ENCODE measurements at places on chromosomes 16 and 17. TPM values are rescaled to one million over a fixed set of nuclear protein-coding genes. Genes with fewer than 3 reads are reported as not detected.

DNA sequence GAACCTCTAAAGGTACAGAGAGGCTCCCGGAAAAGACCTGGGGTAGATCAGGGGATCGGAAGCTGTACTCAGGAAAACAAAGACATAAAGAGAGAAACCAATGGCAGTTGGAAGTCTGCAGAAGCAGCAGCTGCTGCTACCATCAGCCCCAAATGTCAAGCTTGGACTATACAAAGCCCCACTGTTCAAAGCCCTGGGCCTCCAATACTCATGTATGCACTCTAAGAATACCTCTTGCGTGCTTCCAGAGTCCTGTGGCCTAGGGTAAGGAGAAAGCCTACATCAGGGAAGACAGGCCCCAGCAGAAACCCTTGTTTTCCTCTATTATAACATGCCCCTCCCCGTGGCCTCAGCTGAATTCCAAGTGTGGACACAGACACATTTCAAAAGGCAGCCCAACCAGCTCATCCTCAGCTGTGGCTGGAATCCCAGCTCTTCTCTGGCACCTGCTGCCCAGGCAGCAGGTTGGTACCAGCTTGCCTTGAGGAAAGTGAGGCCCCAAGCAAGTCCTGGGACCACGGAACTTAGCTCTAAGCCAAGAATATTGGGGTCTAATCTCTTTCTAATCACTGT, 19.3 kb upstream of the MTMR4 start:
- DNase-seq, result no peak

- DNase-seq, result no peak
Measured at GRCh38 chr16:78576941-78577340, 477.5 kb downstream of the WWOX start.

GRCh38 chr17:27834571-27834970, 34.2 kb upstream of the NOS2 start:
- DNase-seq, result no peak

- no peak for DNase-seq
Measured at GRCh38 chr17:69468207-69468606, 53.7 kb downstream of the MAP2K6 start.

The P2RX5 gene
- 0.13 TPM for total RNA-seq

The TP53TG3 gene
- not detected for total RNA-seq

The C16orf89 gene
- total RNA-seq, result not detected

- DNase-seq, result no peak
Measured at GRCh38 chr16:16009401-16009800, 60.0 kb downstream of the ABCC1 start.

- no peak for DNase-seq
Measured at GRCh38 chr17:35742496-35742895, 10.5 kb downstream of the GAS2L2 start.

DNA sequence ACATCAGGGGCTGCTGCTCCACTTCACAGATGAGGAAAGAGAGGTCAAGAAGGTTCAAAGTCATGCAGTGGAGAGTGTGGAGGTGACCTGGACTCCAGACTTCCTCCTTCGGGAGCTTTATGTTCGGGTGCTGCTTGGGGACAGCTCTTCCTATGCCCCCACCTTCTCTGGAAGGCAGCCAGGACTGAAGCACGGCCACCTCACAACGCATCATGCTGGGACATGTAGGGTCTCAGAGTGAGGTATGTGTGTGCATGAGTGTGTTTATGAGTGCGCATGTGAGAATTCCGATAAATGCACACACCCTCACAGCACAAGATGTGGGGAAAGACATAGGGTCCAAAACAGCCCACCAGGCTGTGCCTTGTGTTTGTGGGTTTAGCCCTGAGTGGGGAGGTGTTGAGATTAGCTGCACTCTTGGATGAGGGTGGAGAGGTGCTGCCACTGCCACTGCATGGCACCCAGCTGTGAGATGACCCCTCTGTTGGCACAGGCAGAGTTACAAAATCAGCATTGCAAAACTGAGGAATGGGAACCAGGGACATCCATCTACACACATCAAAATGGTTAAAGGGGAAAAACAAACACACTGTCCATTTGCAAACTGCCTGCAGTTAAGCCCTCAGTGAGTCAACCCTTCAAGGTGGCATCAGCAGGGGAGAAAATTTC, 367.4 kb downstream of the SEC14L1 start:
- DNase-seq, result no peak

- no peak for DNase-seq
Measured at GRCh38 chr17:54408731-54409130, 491.9 kb upstream of the TOM1L1 start.

The LRRC75A gene
- 3.6 TPM for total RNA-seq

The MYL4 gene
- total RNA-seq, result 0.81 TPM

The GCGR gene
- total RNA-seq, result not detected

- DNase-seq, result no peak
Measured at GRCh38 chr16:89268987-89269735, 51.7 kb downstream of the ZNF778 start.

The ERN2 gene
- not detected for total RNA-seq

- no peak for DNase-seq
Measured at GRCh38 chr17:77505181-77505639, 364.4 kb downstream of the SEC14L1 start.

GRCh38 chr17:78568494-78569115, 8.6 kb downstream of the DNAH17 start:
- DNase-seq, result no peak

DNA sequence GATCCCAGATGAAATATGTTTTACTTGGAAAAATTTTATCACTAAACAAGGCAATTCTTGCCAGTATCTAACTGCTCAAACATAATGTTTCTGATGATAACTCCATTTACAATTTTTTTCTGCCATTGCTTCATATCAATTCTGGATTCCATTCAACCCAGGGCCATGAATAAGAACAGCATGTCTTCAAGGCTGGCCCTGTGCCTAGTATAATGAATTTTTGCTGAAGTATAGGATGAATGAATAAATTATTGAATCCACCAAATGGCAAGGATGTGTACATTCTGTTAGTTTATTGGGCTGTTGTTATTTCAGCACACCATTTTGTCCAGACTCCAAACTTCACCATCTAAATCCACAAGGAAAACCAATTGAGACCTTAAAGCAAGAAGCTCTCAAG, 414.7 kb downstream of the HS3ST3B1 start:
- no peak for DNase-seq

GRCh38 chr16:81261049-81261648, 22.7 kb downstream of the BCO1 start:
- no peak for DNase-seq

GRCh38 chr17:34902831-34903547, 58.3 kb downstream of the CCT6B start:
- no peak for DNase-seq

The CA4 gene
- total RNA-seq, result 0.20 TPM

DNA sequence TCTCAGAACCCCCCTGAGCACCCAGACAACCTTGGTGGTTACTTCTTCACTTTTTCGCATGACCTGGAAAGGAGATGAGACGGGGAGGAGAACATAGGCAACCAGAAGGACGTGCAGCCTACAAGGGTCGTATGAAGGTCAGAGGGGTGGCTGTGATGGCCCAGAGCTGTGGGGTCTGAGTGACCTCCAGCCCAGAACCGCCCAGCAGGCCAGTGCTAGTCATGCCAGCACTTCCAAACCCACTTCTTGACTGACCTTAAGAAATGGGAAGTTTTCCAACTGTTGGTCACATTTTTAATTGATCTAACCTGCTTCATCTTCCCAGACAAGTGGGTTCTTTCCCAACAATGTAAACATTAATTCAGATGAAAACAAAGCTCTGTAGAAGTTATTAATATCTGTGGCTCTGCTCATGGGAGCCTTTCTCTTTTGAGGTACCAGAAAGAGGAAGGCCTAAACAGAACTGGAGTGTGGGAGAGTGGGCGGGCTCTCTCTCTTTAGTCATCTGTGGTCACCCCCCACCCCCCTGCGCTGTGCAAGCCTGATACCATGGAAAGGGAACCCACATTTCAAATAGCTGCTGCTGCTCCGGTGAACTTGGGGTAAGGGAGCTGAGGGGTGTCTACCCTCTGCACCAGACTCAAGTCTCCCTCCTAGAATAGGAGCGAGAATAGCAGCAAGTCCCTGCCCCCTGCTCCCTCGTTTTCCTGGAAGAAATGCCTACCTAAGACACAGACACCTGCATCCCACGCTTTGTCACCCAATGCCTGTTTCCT, 101.6 kb downstream of the RAB11FIP4 start:
- no peak for DNase-seq

- DNase-seq, result no peak
Measured at GRCh38 chr16:33059206-33059605, 134.8 kb upstream of the TP53TG3C start.

The CSF3 gene
- total RNA-seq, result 0.92 TPM

DNA sequence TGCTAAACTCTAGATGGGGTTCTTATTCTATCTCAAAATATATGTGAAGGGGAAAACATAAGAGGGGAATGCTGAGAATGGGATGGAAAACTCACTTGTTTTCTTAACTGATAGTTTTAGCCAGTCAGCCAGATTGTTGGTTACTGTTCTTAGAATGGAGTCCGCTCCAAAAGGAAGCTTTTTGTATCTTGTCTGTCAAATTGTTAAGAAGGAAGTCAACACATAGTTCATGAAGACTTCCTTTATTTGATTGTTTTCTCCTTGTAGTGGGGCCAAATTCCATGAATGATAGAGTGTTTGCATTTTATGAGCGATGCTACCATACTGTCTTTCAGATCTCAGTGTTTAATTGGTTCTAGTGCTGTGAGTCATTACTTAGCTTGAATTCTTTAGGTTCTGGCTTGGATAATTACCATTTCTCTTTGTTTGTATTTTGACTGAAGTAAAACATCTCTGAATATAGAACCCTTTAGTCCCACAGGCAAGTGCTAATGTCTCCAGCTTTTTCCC, 98.3 kb upstream of the GOT2 start:
- no peak for DNase-seq

- DNase-seq, result no peak
Measured at GRCh38 chr17:1009229-1010085, 12.5 kb downstream of the TIMM22 start.

DNA sequence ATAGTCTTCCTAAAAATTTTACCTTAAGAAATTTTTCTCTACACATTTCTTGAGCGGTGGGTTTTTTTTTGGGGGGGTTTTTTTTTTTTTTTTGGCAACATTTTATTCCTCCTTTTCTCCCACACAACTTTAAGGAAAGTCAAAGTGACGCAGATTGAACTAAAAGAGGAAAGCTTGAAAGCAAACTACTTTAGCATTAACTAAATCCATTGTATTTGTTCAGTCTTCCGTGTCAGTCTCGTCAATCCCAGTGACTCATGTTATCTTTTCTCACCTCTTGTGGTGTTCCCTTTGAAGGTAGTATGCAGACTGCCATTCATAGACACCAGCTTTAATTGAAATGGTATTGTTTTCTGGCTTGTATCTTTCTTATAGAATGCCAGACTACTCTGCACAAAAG, 39.3 kb downstream of the TADA2A start:
- DNase-seq, result no peak

The DYNLL2 gene
- total RNA-seq, result 11.9 TPM

DNA sequence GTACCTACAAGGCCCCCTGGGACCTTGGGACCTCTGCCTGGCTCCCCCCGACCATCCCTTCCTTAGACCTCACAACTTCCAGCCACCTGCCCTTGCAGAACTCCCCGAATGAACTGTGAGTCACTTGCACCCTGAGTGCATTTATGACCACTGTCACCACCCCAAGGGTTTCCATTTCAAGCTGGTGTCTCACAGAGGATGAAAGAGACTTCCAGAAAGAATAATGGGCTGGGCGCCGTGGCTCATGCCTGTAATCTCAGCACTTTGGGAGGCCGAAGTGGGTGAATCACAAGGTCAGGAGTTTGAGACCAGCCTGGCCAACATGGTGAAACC, 124.5 kb upstream of the CIBAR2 start:
- no peak for DNase-seq

- no peak for DNase-seq
Measured at GRCh38 chr16:86896976-86897375, 318.6 kb downstream of the FOXL1 start.

The PYDC1 gene
- not detected for total RNA-seq

The GSDMA gene
- not detected for total RNA-seq

DNA sequence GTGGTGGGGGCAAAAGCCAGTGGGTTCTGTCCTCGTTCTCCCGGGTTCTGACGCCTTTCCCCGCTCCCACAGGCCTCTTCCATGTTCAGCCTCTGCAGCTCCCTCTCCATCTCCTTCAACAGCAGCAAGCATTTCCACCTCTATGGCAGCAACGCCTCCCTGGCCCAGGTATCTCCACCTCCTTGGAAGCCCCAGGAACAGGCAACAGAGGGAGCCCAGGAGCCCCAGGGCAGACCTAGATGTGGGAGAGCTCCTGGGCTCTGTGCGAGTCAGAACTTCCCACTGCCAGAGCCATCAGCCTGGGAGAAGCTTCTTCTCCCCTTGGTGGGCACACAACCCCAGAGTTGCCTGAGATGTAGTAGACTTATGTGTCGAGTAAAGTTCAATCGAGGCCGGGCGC, 7.8 kb downstream of the ZNF768 start:
- DNase-seq, result no peak

- no peak for DNase-seq
Measured at GRCh38 chr17:49013311-49014213, 16.4 kb downstream of the IGF2BP1 start.

DNA sequence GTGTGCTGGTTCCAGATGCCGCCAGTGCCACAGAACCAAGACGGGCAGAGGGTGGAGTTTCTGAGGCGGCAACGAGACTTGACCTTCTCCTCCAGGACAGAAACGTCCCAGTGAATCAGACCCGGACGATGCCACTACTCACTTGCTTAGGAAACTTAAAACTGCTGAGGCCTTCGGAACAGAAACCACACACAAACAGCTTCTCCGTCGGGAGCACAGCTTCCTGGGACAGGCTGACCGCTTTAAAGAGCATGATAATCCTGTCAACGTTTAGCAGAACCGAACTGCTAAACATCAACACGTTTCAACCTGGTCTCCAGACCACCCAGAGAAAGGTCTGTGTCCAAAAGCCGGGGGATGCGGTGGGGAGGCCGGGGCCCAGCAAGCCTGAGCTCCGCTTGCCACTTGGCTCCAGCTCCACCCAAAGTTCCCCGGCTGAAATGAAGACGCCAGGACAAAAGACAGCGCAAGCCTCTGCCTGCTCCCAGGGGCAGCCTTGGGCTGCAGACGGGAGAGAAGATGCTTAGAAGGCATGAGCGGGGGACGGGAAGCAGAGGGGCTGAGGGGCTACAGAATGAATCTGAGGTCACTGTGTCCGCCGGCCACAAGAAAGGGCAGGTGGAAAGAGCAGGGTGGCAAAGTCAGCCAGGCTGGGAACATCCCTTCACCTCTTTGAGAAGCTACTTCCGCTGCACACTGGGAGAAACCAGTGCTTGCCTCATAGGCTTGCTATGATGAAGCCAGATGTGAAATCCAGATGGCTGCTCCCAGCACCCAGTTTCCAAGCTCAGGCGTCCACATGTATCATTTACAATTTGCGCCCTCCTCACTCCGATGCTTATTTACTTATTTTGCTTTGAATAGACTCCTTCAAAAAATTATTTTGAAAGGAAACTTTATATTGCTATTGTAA, 69.0 kb downstream of the MRM3 start:
- DNase-seq, result no peak

All from pulmonary artery endothelial cell (primary cell).